ENCODE measurements at places on chromosomes 2 and 18.

GRCh38 chr2:108533832-108534583, at the start of gene LIMS1:
LIMS1 (plus strand) TSS chr2:108534470; CDS start chr2:108534563, 93 bp downstream.
- peak; percentile 87 for DNase-seq

DNA sequence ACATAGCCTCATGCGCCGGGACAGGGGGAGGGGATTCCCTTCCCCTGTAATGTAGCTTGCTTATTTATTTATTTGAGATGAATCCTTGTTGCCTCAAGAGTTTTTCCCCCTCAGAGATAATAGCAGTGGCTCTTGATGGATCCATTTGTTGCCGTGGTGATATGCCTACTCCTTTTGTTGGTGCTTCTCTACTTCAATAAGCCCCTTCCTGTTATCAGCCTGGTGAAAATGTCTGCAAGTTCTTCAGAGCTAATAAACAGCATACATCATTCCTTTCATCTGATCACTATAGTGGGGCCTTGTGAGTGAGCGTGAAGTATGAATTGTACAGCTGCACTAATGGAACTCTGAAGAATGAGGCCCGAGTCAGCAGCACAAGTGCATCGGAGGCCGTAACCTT, 19.4 kb downstream of the FZD5 start:
- no peak for DNase-seq

DNA sequence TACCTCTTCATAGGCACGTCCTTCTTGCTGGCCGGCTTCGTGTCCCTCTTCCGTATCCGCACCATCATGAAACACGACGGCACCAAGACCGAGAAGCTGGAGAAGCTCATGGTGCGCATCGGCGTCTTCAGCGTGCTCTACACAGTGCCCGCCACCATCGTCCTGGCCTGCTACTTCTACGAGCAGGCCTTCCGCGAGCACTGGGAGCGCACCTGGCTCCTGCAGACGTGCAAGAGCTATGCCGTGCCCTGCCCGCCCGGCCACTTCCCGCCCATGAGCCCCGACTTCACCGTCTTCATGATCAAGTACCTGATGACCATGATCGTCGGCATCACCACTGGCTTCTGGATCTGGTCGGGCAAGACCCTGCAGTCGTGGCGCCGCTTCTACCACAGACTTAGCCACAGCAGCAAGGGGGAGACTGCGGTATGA, 2.3 kb downstream of the FZD7 start:
- DNase-seq, result no peak

- no peak for DNase-seq
Measured at GRCh38 chr2:74406035-74406434, 15.4 kb downstream of the C2orf81 start.

DNA sequence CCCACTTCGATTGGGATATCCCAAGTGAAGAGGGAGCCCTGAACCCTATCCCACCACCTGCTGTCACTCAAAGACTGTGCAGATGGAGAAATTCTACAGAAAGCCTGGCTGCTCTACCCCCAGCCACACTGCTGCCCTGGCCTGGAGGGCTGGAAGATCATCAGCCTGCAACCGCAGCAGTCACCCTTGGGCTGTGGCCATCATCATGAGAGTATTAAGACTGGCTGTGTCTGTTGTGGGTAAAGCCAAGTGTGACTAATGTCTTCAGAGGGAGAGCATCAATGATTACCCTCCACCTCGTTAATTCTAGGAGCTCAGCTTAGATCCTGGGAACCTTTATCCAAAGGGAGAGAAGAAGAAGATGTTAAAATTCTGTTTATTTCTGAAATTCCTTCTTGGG, 221.5 kb downstream of the TFCP2L1 start:
- no peak for DNase-seq

- no peak for DNase-seq
Measured at GRCh38 chr2:37775908-37776250, 104.4 kb upstream of the CDC42EP3 start.

DNA sequence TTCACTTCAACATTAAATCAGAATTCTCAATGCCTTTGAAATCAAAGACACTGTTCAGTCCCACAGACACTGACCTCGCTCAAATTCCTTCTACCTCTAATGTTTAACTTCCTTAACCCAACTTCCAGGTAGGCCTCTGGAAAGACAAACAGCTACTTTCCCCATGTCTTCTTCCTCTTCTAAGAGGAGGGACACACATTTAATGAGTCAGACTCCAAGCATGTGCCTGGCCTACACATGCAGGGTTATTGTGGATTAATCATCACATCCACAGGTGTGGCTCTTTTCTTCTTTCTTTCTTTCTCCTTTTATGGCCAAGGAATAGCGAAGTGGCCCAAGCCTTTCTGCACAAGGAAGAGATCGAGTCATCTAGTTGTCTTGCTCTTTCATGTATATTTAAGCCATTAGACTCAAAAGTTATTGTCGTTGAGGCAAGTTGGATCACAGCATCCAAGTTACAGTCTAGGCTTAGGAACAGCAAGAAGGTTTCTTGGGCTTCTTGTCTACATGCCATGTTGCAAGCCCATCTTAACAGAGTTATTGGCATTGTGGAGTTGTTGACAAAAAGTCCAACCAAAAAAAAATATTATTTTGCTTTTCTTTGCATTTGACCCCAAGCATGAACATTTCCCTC, 387.8 kb downstream of the IRS1 start:
- no peak for DNase-seq

DNA sequence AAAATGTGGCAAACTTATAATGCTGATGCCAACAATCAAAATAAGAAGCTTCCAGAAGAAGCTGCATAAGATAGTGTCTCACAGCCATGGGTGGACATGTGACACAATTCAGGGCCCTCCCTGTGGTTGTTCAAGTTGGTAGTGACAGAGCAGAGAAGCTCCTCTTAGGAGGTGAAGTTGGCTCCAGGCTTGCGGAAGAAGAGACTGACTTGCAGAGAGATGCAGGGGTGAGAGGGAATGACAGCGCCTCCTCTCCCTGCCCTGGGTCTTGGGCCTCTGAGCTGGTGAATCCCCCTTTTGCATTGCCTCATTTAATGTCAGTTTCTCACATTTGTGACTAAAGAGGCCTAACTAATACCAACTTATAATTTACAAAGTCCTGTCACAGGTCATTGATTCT, 23.0 kb upstream of the RHOB start:
- DNase-seq, result no peak

GRCh38 chr18:42509750-42510415, 554.8 kb downstream of the PIK3C3 start:
- no peak for DNase-seq

DNA sequence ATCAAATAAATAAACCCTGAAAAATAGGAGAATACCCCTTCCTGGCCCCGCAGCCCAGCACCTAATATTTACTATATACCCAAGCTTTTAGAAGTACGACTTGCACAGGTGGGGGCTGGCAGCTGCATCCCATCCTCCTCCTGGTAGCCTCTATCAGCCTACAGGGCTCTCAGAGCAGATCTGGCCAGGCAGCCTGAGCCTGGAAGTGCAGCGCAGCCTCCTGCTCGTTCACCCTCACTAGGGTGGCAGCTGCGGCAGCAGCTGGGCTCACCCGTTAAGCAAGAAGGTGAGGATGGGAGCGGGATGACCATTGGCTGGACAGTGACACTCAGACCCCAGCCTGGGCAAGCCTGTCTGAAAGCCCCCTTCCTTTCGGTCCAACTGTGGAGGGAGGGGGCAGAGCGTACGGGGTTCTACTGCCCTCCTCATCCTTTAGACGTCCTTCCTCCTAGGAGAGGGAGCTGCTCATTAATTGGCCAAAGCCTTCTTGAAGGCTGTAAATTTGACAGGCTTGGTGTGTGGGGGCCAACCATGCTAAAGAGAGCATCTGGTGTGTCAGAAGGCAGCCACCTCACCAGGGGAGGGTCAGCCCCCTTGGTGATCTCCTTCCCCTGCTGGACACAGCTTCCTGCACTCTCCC, 23.3 kb downstream of the MPHOSPH10 start:
- no peak for DNase-seq

DNA sequence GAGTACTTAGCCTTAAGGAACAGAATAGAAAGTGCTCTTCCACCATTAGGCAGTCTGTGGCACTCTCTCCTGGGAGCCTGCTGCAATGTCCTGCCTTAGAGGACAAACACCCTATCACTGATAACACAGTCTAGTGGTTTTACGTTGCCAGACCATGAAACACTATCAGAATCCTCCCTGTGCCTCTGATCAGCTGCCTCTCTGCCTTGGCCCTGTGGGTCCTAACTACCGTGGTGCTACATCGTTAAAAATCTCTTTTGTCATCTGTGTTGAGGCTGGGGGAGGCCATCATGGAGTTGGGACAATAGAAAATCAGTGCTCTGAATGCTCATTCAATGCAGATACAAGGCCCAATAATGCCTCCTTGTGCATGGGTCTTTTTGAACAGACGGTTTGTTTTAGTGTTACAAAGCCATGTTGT, 11.9 kb upstream of the APCDD1 start:
- DNase-seq, result no peak

GRCh38 chr2:217604527-217605194, 398.1 kb downstream of the TNS1 start:
- no peak for DNase-seq

DNA sequence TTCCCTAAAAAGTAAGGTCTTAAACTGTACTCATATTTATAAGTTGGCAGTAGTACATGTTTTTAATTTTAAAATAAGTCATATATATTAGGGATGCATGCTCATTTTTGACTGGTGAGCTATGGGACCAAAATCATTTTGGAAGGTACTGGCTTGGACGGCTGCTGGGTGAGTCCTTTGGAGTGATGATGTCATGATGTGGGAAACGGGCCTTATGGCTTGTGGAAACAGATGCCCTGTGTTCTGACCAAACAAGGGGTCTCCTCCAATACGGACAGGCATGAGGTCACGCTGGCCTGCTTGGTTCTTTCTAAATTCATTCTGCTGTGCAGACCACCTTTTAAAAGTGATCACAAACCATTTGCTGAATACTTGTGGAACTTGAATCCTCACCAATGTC, 109.2 kb upstream of the MGAT5 start:
- DNase-seq, result no peak

- DNase-seq, result no peak
Measured at GRCh38 chr2:53941749-53942148, 29.0 kb downstream of the PSME4 start.

DNA sequence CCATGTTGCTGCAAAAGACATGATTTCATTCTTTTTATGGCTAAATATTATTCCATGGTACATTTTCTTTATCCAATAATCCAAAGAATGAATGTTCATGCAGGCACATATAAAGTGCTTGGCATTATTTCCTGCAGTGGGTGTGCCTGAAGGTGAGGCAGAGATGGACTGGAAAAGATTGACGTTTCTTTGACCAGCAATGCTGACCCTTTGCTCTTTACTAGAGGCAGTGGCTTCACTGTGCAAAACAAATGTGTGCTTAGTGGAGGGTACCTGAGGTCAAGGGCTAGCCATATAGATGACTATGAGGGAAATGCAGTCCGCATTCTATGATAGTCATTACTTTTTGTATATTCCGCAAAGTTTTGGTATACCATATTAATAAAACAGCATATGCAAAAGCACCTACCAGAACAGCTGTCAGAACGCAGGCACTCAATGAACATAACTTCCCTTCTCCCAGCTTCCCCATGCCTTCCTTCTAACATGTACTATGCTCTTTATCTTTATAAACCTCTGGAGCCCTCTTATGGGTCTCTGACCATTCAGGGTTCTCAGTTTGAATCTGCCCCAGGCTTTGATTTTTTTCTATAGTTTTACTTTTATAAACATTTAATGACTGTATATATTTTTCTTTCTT, 32.6 kb upstream of the CPS1 start:
- DNase-seq, result no peak

- no peak for DNase-seq
Measured at GRCh38 chr2:99166218-99166617, 11.5 kb downstream of the LIPT1 start.
